Skin of body (tissue), 3 donors: ENCODE measurements at places on chromosomes 2 and 18. TPM values are rescaled to one million over a fixed set of nuclear protein-coding genes. Genes with fewer than 3 reads are reported as not detected.

The SOWAHC gene
- total RNA-seq = 20.8 TPM

- DNase-seq = no peak
Observed at GRCh38 chr2:233264667-233265066, 13.2 kb downstream of the ATG16L1 start.

The TUBA3E gene
- not detected for total RNA-seq

DNA sequence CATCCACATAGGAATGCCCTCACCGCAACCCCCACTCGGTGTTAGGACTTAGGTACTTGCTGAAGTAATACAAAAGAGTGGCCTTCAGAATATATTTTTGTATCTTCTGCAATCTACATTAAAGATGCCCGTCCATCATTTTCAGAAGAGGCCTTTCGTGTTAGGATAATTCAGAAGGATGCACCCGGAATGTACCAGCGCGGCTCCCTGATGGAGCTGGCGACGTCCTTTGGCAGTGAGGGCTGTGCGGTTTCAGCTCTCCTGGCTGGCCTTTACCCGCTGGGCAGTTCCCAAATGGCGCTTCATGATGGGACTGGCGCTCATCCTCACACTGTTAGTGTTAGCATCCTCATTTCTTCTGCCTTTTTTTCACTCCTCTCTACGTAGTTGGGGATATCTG is 15.3 kb downstream of the TWIST2 start:
- no peak for DNase-seq

The PLGLB2 gene
- total RNA-seq = 2.2 TPM

- DNase-seq = no peak
Observed at GRCh38 chr2:46960618-46961017, 45.0 kb upstream of the MCFD2 start.

DNA sequence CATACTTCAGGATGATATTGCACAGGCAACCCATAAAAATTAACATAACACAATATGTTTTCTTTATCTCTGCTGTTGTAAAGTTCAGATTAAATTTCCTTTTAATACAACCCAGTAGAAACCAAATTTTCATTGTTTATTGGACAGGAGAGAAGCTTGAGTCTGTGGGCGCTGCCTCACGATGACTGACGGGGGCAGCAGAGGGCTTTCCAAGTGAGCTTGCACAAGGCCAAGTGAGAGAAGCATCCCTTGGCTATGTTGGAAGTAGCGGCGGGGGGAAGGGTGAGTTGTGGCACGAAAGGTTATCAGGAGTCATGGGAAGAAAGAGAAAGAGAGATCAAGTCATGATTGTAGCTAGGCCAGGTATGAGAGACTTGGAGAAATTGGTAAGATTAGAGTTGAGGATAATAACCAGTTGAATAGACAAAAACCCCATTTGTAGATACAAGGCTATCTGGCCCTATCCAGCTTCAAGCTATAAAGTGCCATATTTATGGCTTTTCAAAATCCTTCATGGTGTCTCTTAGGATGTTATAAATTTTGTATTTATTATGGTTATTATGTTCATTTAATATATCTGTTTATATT is 413.7 kb upstream of the FAM98A start:
- peak; percentile 6 for DNase-seq

DNA sequence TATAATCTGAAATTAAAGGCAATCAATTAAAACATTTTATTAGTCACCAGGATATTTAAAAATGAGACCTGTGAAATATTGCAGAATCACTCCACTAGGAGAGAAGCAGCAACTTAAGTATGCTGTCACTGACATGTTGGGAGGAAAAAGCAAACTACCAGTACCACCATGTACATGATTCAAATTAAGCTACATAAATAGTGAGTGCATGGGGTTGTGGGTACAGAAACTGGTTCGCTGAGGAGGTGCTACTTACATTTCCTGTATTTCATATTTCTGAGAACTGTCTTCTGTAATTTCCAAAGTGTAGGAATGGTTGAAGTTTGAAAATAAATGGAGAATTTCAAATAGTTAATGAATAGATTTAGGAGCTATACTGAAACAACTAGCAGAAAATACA is 7.9 kb upstream of the NR4A2 start:
- DNase-seq = no peak

The RNPEPL1 gene
- 12.0 TPM for total RNA-seq

DNA sequence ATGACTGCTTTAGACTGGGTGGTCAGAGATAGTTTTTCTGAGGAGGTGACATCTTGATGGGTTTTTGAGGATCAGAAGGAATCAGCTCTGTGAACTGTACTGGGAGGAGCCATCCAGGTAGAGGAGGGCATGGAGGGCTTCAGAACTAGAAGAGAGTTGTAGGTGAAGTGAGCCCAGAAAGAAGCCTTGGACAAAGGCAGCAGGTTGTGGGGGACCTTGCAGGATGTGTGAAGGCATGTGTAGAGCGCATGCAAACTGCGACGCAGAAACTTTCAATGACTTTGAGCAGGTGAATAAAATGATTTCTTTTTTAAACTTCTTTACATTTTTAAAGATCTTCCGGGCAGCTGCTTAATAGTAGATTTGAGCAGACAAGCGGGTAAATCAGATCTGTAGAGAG is 83.9 kb upstream of the SIX2 start:
- no peak for DNase-seq

DNA sequence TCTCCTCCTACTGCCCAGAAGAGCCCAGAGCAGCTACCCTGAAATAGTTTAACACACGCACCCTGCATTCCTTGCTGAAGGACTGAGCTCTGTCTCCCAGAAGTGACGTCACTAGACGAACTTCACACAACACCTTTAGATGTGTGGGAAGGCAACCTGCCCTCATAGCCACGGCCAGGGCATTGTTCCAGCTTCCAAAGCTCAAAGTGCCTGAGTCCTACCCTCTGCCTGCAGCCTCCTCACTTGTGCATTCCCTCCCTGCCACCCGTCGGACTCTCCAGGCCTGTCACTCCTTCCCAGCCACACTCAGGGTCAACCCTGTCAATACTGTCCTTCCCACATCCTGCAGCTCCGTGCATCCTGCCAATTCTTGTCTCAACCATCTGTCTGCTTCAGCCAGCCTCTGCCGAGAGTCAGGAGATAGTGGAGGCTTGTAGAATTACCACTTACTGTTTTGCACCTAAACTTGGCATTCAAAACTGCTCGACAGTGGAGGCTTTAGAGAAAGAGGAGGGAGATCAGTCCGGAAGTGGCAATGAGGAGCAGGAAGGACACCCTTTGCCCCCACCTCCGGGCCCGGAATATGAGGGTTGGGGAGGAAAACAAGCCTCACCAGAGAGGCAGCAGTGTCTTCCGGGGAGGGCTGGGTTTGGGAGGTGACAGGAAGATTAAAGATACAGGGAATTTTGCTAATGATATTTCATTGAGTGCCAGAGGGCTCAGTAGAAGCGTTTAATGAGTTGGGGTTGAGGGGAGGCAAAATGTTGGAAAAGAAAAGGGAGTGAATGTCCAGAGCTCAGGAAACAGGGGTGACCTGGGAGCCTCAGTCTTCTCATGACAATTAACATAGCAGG is 72.3 kb upstream of the ATG16L1 start:
- DNase-seq = no peak

DNA sequence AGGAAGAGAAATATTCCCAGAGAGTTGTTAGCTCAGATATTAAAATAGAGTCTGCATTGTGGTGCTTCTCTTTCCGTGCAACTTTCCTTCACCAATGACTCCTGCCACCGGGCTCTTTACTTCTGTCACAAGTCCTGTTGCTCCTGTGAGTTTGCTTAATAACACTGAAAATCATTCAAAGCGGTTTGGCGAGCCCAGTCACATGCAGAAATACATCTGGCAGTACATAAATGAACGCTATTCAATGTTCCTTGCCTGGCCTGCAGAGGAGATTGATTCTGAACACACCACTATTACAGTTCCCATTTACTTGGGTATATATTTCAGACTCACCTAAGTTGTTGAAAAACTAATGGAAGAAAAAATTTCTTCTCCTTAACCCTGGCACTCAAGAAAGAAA is 276.6 kb downstream of the ZNF521 start:
- DNase-seq = peak; percentile 53

- DNase-seq = no peak
Observed at GRCh38 chr2:64145714-64146113, 1.5 kb upstream of the PELI1 start.

GRCh38 chr2:79453918-79454317 is 58.9 kb upstream of the CTNNA2 start:
- DNase-seq = no peak

DNA sequence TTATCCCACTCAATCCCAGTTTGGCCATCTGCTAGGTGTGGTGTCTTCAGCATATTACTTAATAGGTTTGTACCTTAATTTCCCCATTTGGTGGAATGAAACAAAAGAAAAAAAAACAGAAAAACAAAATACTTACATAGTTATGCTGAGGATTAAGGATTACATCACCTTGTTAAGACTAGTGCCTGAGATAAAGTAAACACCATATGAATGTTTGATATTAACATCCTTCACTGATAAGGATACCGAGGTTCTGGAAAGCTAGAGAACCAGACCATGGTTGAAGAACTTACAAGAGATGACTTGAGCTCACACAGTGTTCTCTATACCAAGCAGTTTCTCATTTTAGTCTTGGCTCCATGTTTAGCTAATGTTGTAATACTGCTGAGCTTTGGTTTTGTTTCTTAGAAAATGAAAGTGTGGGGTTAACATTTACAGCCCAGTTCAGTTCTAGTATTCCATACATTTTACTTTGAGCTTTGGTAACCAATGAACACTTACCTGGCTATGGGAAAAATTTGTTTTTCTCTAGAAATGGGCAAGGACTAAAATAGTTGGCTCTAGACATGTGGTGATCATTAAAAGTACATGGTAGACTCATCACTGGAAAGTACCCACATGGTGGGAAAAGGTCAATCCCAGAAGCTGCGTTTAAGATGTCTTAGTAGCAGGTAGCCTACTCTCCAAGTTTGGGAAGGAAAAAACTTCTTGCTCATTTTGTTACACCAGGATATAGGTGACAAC is 5.8 kb upstream of the GPD2 start:
- no peak for DNase-seq

DNA sequence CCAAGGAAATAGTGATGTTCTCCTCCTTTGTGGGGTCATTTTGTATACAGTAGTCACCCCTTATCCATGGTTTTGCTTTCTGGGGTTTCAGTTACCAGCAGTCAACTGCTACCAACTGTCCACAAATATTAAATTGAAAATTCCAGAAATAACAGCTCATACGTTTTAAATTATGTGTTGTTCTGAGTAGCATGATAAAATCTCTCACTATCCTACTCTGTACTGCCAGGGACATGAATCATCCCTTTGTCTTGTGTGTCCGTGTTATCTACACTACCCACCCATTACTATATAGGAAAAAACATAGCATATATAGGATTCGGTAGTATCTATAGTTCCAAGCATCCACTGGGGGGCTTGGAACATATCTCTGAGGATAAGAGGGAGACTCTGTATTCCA is 120.9 kb upstream of the DCC start:
- DNase-seq = no peak
